ENCODE measurements at places on chromosomes 12 and 14.

DNA sequence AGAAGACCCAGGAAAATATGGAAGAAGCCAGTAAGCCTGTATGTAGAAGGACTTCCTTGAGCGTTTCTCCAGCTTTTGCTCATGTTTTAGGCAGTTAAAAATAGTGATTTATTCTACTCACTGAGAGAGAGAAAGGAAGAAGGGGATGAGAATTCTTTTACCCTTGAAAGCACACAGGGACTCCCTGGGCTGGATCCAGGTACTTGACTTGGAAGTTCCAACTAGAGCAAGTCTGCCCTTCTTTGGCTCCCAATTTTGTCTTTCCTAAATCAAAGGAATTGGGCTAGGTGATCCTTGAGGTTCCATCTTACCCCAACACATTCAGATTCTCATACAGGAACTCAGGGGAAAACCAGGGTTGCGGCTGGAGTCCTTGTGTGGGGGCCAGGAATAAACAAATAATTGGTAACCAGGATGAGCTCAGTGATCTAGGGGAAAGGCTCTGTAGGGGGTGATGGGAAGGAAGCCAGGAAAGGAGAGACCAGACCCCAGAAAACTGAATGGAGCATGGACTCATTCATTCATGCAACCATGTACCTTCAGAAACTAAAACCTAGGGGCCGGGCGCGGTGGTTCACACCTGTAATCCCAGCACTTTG is 11.5 kb upstream of the ITGA5 start:
- no peak for DNase-seq

- no peak for DNase-seq
These were observed 677 bp downstream of the NOS1 start for GRCh38 chr12:117360551-117361346.

- DNase-seq, result no peak
These were observed 88.4 kb downstream of the TMCC3 start for GRCh38 chr12:94561943-94562411.

DNA sequence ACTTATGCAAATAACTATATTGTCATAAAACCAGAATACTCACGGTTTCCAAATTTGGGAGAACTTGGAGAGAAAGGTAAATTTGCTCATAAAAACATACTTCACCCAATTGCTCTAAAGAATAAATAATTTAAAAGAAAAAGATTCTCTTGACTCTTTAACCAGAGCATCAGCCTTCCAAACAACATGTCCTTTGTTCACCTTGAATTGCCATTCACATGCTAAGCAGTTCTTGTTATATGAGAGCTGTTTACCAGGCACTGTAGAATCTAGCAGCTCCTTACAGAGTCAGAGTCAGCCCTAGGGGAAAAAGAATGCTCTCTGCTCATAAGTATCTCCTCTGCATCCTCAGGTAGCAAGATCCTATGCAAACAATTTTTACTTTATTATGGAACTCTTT is 10.2 kb downstream of the SLCO1A2 start:
- no peak for DNase-seq

DNA sequence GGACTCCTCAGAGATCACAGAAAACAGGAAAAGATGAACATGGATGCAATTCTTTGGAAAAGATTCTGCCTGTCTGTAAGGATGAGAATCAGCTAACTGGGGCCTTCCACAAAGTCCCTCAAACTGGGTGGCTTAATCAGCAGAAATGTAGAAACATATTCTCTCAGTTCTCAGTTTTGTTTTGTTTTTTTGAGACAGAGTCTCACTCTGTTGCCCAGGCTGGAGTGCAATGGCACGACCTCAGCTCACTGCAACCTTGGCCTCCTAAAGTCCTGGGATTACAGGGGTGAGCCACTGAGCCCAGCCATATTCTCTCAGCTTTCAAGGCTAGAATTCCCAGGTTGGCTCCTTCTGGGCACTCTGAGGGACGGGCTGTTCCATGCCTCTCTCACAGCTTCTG is 38.2 kb upstream of the CLIP1 start:
- no peak for DNase-seq

DNA sequence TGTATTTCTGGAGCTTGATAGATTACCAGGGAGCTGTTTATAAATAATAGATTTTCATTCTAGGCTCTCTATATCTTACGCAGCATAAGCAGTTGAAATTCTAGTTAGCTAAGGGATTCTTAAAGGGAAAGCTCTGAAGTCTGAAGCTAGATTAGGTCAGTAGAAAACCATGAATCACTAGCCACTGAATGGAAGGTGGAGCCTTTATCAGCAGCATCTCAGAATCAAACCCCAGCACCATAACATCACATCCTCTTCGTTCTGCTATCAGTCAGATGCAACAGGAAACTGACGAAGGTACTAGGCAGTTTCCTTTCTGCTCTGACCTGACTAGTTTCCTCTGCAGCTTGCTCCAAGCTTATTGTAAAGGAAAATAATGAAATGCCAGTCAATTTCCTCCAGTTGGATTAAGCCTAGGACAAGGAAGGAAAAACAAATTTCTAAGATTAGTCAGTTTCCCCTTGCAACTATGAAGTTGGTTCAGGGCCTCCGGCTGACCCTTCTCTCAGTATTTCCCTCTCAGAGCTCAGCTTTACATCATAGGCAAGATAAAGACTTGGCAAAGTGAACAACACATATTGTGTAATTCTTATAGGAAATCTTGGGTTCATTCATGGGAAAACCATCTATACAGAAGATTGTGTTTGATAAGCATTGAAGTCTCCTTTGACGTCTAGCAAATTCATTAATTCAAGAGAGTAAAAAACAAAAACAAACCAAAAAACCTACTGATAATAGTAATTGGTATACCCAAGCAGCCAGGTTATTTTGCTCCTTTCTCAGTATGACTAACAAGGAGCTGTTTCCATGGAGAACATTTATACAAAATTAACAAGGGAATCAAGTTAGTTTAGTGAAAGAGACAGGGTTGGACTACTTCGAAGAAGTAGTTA is 43.4 kb upstream of the CFAP54 start:
- DNase-seq, result peak; percentile 18

DNA sequence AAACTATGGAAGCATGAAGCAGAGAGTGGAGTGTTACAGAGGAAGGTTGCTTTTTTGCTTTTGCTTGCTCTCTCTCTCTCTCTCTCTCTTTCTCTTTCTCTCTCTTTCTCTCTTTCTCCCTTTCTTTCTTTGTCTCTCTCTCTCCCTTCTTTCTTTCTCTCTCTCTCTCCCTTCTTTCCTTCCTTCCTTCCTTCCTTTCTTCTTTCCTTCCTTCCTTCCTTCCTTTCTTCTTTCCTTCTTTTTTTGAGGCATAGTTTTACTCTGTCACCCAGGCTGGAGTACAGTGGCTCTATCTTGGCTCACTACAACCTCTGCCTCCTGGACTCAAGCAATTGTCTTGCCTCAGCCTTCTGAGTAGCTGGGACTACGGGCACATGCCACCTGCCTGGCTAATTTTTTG is 7.6 kb downstream of the ARHGDIB start:
- DNase-seq, result no peak

GRCh38 chr12:103832048-103832997 is 8.7 kb downstream of the NT5DC3 start:
- no peak for DNase-seq

DNA sequence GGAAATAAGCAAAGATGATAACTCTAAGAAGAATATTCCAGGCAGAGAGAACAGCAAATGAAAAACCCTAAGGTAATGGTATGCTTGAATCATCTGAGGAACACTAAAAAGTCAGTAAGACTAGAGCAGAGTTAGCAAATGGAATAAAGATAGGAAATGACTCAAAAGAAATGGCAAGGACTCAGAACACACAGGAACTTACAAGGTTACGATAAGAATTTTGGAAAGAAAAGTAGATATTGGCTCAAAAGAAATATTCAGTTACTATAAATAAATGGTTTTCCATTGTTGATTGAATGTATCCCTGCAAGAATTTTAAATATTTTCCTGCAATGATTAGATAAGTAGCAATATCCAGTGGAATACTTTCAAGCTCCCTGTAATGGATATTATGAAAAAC is 705.8 kb downstream of the C12orf50 start:
- no peak for DNase-seq

GRCh38 chr12:110105986-110106385 is 18.2 kb upstream of the IFT81 start:
- no peak for DNase-seq

DNA sequence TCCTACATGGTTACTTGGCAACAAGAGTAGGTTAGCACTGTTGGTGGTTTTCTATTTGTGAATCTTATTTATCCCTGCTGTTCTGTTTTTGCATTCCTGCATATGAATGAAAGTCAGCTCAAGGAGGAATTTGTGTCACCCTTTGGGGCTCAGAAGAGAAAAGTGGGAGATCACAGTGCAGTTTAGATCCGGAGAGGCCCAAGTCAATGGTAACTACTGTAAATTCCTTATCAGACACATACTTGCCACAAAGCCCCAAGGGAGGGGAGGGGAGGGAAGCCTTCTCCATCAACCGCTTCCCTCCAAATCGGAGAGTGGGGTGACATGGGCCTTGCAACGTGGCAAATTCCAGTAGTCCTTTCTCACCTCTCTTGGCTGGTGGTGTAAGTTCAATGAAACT is 15.0 kb downstream of the GSG1 start:
- DNase-seq, result no peak

DNA sequence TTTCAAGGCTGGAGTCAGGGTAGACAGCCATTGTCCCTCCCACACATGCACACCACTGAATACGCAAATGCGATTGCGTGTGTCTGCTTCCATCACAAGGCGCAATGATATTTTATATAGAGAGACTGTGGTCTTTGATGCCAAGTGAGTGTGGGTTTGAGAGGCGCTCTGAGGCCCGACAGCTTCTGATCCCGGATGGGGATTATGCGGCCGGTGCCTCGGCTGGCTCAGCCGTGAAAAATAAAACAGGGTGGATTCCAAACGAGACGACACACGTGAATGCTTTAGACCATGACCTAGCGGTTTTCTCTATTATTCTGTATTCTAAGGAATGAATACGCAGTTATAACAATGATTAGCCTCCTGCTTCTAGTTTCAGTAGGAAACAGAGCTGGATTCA is 72.5 kb downstream of the TMEM132D start:
- DNase-seq, result no peak

DNA sequence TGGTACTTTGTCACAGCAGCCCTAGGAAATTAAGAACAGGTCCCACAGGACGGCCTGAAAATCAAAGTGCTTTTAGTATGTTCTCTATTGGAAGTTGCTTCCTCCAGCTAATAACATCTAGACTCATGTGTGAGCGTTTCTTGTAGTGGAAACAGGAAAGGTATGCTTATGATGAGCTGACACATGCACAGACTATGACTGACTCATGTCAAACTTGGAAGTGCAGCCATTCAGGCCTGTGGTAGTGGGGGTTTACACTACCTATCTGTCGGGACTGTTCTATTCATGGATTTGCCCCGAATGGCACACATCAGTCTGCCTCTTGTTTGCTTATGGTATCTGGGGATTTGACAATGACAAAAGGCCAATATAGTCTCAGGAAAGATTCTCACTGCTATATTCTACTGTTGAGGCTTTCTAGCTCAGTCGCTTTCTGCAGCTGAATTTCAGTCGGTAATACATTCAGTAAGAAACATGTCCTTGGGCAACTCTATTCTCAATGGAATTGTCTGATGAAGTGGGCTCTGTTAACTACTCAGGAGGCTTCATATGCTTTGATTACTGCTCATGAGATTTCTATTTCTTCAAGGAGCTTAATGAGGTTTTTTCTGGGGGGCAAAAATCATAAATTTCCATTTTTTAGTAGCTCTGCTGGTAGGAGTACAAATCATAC is 270.3 kb upstream of the DAAM1 start:
- DNase-seq, result no peak

- no peak for DNase-seq
These were observed 313.6 kb downstream of the ZFP36L1 start for GRCh38 chr14:68479247-68479646.

- no peak for DNase-seq
These were observed 70.0 kb downstream of the ARMH4 start for GRCh38 chr14:58082011-58082410.

- DNase-seq, result no peak
These were observed 67.2 kb upstream of the SYT1 start for GRCh38 chr12:78797196-78797931.

DNA sequence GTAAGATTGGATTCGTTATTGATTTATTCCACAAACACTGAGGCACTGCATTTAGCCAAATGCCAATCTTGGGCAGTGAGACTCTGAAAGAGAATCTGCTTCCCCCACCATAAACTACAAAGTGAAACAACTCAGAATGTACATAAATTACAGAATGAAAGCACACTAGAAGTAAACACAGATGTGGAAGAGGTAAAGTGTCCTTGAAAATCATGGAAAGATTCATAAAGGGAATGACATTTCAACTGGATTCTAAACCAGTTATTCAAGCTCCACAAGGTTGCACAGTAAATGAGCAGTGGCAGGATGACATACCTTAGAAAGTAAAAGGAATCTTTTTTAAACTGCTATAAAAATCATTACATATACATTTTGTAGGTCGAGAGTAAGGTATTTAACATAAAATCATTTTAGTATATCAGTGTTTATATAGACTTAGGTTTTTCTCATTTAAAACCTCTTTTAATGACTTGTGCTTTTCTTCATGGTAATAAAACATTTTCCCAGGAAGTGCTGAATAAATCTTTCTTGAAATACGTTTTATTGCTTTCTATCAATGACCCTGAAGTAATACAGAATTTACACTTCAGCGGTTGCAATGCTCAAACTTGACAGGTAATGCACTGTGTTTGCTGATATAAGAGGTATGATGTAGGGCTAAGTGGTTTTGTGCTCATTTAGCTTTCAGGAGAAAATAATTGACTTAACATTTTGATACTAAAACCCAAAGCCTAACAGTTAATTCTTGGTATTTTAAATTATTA is 270.6 kb downstream of the NAV3 start:
- DNase-seq, result no peak

DNA sequence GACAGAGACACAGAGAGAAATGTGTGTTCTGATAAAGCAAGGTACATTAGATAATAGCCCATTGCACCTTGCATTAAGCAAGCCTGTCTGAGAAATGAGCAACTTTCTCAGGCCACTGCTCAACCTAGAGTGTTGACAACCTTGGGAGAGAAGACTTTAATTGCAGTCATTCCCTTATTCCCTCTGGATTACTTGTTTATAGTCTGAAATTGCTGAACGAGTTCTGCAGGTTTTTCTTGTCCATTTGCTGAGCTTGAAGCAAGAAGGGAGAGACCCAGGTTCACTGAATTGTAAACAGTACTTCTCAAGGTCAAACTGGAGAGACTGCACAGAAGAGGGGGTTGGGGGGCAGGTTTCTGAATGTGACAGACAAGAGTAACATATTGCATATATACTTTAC is 159.4 kb upstream of the PLEKHG7 start:
- no peak for DNase-seq

DNA sequence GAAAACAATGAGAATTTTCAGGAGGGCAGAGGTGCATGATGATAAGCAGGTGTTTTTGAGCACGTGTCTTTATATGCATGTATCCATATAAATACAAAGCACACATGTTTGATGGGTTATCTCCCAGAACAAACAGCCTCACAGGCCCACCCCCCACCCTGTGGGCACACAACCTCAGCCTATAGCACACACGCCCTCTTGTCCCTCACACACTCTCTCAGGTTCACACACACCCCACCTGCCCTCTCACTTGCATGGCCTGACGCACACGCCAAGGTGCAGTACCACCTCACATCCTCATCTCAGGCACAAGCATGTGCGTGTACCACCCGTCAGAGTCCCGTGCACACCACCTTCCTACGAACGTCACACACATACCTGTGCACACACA is 8.6 kb upstream of the KRT8 start:
- no peak for DNase-seq
